ENCODE measurements at places on chromosomes 6 and 20.

GRCh38 chr20:35235881-35236280 lies 9.4 kb downstream of the MMP24 start:
- DNase-seq = no peak

DNA sequence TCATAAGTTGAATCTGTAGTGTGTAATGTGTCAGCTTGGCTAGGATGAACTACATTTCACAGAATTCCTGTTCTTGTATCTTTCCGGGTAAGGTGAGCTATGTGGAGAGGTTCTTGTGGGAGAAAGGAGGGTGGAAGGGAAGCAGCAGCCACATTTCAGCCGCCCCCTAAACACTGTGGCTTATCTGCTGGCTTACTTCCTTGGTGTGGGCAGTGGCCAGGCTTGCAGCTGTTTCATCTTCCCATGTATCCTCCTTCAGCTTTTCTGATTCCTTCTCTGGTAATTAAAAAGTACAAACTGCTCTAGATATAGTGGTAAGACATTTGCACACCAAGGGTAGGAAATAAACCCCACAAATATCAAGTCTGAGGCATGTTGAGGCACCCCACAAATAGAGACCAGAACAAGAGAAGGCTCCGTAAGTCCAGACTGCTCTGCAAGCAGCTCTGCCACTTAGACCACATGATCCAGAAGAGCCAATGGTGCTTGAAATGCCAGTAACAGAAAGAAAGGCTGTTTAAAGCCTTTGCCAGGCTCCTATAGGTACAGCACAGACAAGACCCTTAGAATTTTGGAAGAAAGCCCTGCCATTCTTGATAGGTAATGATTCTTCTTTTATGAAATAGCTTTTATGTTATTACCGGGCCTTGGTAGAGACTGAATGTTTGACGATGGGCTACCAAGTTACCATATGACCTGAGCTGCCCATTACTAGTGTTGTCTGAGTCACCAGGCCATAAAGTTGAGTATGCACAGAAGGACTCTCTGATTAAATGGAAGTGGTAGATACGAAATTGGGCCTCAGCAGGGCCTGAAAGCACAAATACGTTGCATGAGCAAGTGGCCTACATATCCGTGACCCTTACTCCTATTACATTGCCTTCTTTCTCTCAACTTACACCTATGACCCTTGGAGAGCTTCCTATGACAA lies 215.0 kb upstream of the SGK1 start:
- DNase-seq = no peak

GRCh38 chr20:57699395-57699794 lies 10.4 kb downstream of the PMEPA1 start:
- no peak for DNase-seq

GRCh38 chr20:47606414-47606982 lies 104.8 kb downstream of the NCOA3 start:
- DNase-seq = no peak

- DNase-seq = no peak
These were observed 18.2 kb downstream of the FBXL4 start for GRCh38 chr6:98929498-98930060.

GRCh38 chr20:1912053-1912452 lies 16.8 kb downstream of the SIRPA start:
- DNase-seq = no peak

- DNase-seq = no peak
These were observed 42.2 kb downstream of the SIRPA start for GRCh38 chr20:1937316-1937976.

DNA sequence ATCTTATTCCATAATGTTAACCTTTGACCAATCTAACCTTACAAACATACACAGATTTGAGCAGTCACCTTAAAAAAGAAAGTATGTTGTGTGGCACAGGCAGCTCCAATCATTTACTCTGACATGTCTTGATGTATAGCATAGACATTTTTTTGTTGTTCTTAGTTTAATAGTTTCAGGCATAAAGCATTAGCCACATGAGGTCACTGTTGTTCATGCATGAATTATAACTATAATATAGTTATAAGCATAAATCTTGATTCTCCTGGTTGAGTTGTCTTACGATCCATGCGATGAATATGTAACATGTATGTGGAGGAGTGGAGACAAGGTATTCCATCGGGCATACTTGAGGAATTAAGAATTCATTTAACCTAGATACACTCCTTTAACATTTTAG lies 26.1 kb upstream of the NKAIN2 start:
- no peak for DNase-seq

Data from stimulated activated CD4-positive, alpha-beta T cell treated with anti-CD3 and anti-CD28 coated beads, Interleukin-12 subunit alpha, Interleukin-12 subunit beta, amount 100 ng/mL, for 48 hours (primary cell).